Hair follicle dermal papilla cell (primary cell): ENCODE measurements at places on chromosomes 4 and X. TPM values are rescaled to one million over a fixed set of nuclear protein-coding genes. Genes with fewer than 3 reads are reported as not detected.

Gene CSN1S1
- total RNA-seq, result not detected in 2 replicates

Gene HTRA3
- 4.6 and 8.1 TPM in 2 replicates for total RNA-seq

Gene TLR6
- 3.1 and 3.9 TPM in 2 replicates for total RNA-seq

Gene IL9R
- total RNA-seq, result not detected in 2 replicates

Gene KIT
- total RNA-seq, result 3.3 and 6.8 TPM in 2 replicates

Gene GAGE12H
- not detected in 2 replicates for total RNA-seq

Gene SOWAHB
- 0.16 and 0.36 TPM in 2 replicates for total RNA-seq

Gene GRID2
- under 0.01 TPM in 2 replicates for total RNA-seq

Gene C1QTNF7
- 0.12 and 0.16 TPM in 2 replicates for total RNA-seq

Gene TMPRSS11D
- total RNA-seq, result not detected in 2 replicates

Gene CEP135
- total RNA-seq, result 7.0 and 8.8 TPM in 2 replicates

Gene CUL4B
- 85.7 and 94.5 TPM in 2 replicates for total RNA-seq

Gene HS3ST1
- total RNA-seq, result 0.12 and 0.16 TPM in 2 replicates

Gene VCX
- total RNA-seq, result not detected in 2 replicates

Gene ZCCHC18
- total RNA-seq, result 0.12 and 0.16 TPM in 2 replicates

Gene GRIA3
- total RNA-seq, result 59.6 and 69.1 TPM in 2 replicates

Gene GNRHR
- not detected in 2 replicates for total RNA-seq
